ENCODE measurements at places on chromosomes 16 and 17. TPM values are rescaled to one million over a fixed set of nuclear protein-coding genes. Genes with fewer than 3 reads are reported as not detected.

GRCh38 chr16:11635113-11635652, 33.1 kb upstream of the SNN start:
- DNase-seq: no peak

- DNase-seq: no peak
These were observed 72.9 kb downstream of the JPH3 start for GRCh38 chr16:87675111-87675719.

GRCh38 chr16:13883881-13884280, 36.1 kb upstream of the ERCC4 start:
- DNase-seq: no peak

- DNase-seq: peak; percentile 87
These were observed 11.8 kb upstream of the SLFN13 start for GRCh38 chr17:35460354-35460851.

GRCh38 chr17:50218771-50219315, 17.4 kb upstream of the COL1A1 start:
- no peak for DNase-seq

DNA sequence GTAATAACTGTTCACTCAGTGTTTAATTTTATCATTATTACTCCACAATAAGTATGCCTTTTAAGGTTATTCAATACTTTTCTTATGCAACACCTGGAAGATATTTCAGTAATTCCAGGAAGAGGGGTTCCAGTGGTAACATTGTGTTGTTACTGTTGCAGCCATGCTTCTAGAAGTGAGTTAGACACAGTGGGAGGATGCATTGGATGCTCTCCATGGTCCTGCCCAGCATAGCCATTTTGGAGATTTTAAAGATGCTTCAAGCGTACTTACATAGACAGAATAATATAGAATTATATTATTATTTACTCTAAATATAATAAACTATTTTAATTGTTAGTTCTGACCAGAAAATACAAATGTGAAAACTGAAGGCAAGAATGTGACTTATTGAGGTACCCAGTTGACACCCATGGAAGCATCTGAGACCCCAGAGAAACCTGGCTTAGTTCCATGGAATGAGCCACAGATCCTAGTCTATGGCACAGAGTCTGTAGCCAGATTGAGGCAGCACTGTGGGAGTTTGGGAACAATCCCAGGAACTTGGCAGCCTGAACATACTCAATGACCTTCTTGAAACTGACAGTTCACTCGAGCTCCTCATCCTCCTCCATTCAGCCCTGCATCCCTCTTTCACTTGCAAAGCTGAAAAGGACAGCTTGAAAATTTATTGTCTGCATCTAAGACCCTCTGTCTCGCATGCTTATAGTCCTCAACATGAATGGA, 190.1 kb upstream of the HS3ST4 start:
- DNase-seq: no peak

- peak; percentile 72 for DNase-seq
These were observed 76.7 kb upstream of the CBX4 start for GRCh38 chr17:79915850-79916430.

DNA sequence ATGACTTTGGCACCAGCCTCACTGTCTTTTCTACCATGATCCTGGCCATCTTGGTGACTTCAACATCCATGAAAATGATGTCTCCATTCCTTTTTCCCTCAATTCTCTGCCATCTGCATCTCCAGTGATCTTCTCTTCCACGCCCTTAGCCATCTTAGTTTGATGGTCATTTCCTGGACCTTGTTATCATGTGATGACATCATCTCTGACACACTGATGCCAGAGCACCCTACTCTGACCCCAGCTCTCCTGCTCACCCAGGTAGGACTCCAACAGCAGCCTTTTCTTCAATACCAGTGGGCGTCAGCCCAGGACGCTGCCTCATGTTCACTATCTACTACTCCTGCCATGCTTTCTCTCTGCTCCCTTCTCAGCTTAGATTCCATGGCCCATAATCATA, 83.2 kb downstream of the ZZEF1 start:
- no peak for DNase-seq

DNA sequence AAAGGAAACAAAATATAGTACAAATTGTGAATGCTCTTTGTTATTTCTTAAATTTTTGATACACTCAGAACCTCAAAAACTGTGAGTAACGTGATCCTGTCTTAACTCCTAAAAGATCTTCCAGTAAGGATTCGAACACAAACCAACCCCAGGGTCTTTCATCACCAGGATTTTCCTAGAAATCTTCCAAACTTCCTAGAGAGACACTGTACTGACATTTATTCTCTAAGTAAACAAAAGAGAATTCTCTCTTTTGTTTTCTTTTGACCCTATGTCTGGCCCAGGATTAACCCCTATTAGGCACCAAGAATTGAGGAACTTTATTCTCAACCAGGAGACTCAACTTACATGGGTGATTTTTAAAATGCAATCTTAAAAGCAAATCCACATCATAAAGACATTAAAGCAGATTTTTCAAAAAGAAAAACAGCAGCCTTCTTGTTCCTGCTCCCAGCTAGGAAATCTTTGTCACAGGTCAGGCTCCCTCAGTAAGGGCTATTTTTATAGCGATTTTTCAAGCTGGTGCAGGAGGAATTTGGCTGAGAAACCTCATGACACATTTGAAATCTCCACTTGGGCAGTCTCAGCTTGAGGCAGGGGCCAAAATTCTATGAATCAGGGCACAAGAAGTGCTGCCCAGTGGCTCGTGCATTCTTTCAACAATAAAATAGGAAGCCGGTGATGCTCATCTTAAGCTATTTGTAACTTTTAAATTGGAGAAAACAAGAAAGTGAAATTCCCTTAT, 6.2 kb upstream of the SMG1 start:
- DNase-seq: no peak

DNA sequence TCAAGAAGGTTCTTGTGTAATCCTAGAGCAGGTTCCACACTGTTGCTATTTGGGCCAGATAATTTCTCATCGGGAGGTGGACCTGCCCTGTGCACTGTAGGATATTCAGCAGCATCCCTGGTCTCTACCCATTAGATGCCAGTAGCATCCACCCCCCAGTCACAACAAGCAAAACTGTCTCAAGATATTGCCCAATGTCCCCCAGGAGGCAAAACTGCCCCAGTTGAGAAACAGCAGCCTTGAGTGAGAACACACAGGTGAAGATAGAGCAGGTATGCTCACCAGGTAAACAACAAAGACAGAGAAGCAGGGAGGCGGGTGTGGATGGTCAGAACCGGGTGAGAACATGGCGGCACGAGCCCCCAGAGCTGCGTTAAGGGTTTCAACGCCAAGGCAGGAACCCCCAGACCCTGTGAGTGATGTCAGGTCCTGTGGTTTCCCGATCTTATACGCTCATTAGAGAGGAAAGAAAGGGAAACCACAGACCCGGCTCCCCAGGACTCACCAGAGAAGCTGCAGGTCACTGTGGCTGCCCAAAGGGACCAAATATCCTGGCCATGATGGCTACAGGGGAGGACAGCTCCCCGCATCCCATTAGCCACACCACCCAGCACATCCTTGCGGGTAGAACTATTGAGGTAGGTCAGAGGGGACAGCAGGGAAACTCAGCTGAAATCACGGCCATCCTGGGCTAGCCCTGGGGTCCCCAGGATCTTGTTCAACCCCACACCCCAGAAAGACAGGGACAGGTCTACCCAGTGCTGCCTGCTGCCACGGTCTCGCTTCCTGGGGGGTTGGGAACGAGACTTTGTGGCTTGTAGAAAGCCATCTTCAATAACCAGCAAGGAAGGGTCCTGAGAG, 21.2 kb downstream of the CDC42EP4 start:
- DNase-seq: no peak

DNA sequence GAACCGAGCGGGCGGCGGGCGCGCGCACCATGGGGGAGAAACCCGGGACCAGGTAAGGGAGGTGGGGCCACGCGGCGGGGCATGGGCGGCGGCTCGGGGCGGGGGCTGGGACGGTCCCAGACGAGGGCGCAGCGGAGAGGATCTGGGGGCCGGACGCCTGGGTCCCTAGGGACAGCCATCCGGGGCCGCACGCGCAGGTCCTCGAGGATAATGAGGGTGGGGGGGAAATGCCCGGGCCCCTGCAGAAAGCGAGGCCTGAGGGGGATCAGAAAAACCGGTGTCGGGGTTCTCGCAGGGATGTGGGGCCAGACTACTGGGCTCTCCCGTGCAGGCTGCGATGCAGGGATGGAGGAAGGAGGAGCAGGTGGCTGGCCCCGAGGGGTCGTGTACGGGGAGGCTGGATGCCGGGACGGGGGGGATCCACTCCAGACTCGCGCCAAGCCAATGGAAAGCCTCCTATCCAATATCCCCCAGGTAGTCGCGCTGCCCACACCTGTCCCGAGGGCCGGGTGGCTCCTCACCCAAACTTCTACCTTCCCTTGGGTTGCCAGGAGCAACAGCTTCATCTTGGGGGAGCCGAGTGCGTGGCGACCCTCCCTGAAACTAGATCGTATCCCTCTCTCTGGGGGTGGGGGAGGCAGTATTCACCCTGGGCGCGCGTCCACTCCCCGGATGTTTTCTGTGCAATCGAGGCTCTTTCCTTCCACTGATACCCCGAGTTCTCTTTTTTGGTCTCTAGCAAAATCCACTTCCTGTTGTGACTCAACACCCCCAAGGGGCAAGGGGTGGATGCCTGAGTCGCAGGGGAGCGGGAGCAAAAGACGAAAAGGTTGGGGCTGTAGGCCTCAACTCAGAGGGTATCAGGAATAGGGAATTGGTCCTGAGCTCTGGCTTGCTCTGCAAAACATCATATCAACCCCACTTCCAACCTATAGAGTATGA, 532 bp downstream of the ARRB2 start:
- DNase-seq: peak; percentile 22

DNA sequence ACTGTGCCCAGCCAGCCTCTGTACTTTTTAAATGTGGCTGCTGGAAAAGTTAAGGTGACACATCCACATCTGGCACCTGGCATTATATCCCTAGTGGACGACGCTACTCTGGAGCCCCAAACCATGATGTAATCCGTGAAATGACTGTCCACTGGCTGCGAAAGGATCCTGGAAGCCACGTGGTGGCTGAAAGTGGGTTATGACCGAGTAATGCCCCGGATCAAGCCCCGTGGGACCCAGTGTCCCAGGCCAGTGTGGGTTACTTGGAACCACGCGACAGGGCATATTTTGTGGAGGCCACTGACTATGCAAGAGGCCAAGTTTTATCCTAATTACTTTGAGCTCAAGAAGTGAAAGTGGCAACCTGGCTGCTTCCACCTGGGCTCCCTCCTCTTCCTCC, 79.6 kb downstream of the PGS1 start:
- DNase-seq: no peak

DNA sequence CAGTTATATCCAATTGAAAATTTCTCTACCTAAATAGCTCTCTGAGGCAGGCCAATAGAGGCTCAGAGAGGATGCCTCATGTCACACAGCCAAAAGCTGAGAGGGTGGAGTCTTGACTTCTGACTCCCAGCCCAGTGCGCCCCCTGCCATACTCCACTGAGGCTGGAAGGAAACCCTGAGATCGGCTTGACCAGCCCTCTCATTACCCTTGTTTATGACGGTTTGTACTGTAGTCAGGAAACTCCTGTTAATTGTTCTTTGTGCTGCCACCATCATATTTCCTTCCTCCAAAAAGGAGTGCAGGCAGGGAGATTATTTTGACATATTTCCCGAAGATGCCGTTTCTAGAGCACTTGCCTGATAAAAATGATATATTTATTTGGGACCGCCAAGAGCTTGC, 107.9 kb downstream of the AIPL1 start:
- DNase-seq: peak; percentile 37

GRCh38 chr17:21295036-21295952, 10.8 kb downstream of the MAP2K3 start:
- DNase-seq: no peak

GRCh38 chr16:69116256-69116875, 10.9 kb downstream of the HAS3 start:
- DNase-seq: no peak

GRCh38 chr17:27848931-27849330, 44.2 kb downstream of the LYRM9 start:
- DNase-seq: no peak

GRCh38 chr17:57668332-57668731, 76.8 kb downstream of the CCDC182 start:
- no peak for DNase-seq

GRCh38 chr17:4463818-4464476, 30.2 kb downstream of the SPNS3 start:
- no peak for DNase-seq

DNA sequence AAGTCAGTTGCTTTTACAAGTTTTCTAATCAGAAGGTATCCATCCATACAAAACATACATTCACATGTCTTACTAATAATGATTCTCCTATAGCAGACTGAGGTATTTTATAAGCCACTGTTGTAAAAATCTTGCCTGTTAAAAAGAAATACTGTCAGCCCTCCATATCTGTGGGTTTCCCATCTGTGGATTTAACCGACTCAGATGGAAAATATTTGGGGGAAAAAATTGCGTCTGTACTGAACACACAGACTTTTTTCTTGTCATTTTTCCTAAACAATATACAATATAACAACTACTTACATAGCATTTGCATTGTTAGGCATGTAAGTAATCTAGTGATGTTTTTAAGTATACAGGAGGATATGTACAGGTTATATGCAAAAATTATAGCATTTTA, 90.4 kb downstream of the PARN start:
- no peak for DNase-seq

GRCh38 chr16:70393662-70394061, 45.2 kb downstream of the ST3GAL2 start:
- DNase-seq: no peak

GRCh38 chr17:45355087-45355486, 38.3 kb upstream of the MAP3K14 start:
- peak; percentile 1 for DNase-seq

DNA sequence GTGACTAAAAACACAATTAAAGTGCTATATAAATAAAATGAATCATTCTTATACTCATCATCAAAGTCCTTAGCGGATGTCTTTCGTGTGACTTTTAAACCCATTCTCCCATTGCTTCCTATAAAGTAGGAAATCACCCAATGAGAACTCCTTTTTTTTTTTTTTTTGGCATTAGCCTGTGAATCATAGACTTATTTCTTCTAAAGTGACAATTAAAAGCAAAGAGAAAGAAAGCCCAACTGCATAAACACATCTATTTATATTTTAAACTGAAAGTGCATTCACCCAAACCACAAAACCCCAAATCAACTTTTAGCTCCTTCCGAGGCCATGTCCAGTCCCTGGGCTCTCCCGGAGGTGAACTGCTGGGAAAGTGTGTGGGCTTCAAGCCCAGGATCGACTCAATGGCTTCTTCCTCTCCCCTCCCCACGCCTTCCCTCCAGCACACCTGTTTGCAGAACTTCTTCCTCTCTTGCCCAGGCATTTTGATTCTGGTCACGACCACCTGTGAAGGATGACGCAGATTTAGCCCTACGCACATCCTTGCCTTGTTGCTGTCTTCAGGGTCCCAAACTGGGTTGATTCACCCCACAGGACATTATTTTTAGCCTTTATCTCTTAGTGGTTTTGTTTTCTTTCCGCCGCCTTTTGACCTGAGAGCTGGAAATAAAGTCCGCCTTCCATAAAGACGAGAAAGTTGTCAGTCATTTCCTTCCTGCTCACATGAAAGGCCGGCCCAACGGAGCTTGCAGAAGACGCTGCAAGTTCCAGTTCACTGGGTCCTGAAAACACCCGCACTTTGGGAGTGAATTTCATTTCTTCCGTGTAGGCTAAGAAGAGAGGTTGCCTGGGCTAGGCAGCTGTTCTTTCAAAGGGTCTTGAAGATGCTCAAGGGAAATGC, 166.8 kb downstream of the MAP2K6 start:
- no peak for DNase-seq

GRCh38 chr16:67481561-67482232, 740 bp upstream of the ATP6V0D1 start:
- DNase-seq: no peak

The OTOP3 gene
- total RNA-seq: not detected

The TBC1D3C gene
- not detected for total RNA-seq

The CTRL gene
- 3.6 TPM for total RNA-seq

Data from WTC11 (cell line).